Ammon's horn (tissue), 1 donor: ENCODE measurements at places on chromosomes 13 and 19.

DNA sequence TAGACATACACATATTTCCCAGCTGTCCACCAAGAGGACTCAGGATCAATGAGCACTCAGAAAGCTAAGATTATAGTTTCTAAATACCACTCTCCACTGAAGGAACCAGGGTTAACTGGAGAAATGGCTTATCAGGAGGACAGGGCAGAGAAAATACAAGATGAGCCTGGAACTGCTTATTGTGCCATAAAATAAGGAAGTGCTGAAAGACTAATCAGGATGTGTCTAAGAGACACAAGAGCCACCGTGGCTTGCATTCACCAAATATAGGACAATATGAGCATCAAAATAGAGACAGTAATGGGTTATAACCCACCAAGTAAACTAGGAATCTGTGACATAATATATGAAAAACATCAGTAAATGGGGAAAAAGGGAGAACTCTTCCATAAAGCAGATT, 32.8 kb downstream of the KLF12 start:
- no peak for DNase-seq

- DNase-seq: no peak
Measured at GRCh38 chr19:35767288-35768081, 7.9 kb upstream of the ARHGAP33 start.

DNA sequence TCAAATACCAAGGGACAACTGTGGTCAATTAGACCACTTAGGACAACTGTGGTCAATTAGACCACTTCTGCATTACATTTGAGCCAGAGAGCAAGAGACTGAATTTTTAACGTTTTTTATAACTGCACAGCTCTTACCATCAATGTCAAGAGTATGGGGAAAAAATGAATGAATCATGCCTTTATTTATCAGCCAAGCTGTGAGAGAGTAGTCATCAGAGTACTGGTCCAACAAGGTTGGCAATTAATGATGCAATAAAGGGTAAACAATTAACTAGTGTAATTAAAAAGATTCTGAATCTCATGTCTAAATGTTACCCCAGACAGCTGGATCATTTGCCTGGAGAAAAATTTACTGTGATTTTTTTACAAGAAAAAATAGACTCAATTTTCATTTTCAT, 381.1 kb downstream of the LIG4 start:
- DNase-seq: peak; percentile 9

- no peak for DNase-seq
Measured at GRCh38 chr13:29684441-29684840, 89.0 kb upstream of the SLC7A1 start.

- DNase-seq: no peak
Measured at GRCh38 chr13:92963029-92963428, 263.6 kb upstream of the GPC6 start.

GRCh38 chr19:32914879-32915660, 45.5 kb upstream of the SLC7A9 start:
- peak; percentile 21 for DNase-seq

GRCh38 chr19:11238041-11238440, 1.4 kb upstream of the ANGPTL8 start:
- DNase-seq: no peak

DNA sequence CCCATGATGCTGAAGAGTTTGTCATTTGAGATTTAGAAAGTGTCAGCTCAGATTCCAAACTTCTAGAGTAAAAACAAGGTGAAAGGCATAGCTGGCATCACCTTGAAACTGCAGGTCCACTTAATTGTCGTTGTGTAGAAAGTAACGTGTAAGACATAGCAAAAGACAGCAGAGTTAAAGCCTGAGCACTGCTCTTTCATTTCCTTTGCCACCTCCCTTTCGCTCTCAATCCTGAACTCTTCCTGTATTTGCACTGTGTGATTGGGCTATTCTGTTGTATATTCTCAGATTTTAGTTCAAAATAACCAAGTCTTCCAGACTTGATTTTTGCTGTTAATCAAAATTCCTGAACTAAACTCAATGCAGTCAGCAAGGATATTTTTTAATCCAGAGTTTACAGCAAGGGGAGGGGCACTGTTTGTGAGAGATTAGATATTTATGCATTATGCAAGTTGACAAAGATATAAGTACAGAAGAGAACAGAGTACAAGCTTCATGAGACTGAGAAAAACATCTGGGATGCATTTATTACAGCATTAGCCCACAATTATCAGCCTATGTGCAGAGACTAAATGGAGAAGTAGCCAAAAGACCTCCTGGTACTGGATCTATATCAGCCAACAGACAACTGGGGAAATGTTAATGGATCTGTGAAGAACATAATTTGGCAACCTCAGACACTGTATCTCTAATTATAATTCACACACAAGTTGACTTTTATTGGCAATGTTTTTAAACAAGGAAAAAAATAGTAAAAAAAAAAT, 328.6 kb downstream of the SUCLA2 start:
- no peak for DNase-seq

DNA sequence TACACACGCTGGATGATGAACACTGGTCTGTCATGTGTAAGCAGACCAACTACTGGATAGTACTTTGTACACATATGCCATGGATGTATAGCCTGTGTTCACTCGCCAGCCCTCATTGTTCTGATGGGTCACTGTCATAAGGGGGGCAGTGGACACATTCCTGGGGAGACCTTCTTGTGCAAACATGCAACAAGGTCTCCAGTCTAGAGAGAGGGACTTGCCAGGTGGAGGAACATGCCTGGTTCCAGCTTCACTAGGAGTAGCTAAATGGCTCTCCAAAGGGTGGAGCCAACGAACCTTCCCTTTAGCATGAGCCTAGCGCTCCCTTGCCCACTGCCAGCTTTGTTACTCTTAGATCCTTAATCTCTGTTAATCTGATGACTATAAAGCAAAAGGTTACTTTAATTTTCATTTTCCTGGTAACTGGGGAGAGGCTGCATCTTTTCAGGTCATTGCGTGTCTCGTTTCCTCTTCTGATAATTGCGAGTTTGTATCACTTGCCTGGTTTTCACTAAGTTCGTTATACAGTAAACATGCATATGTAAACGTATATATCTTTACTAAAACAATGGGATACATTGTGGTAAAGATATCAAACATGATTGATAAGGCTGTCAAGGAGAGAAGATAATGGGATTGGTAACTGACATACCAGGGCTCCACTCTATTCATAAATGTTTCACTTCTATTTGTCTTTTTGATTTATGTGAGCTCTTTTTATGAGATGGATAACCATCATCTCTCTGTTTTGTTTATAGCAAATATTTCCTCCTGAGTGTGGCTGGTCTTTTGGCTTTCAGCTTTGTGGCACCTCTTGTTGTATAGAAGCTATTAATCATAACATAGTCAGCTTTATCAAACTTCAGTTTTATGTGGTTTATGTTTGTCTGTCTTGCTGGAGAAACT, 235.2 kb upstream of the SGCG start:
- no peak for DNase-seq

GRCh38 chr19:39481229-39481545, 549 bp downstream of the TIMM50 start:
- no peak for DNase-seq

GRCh38 chr19:6209233-6209632, 70.5 kb downstream of the MLLT1 start:
- no peak for DNase-seq

GRCh38 chr13:55245005-55245644, 1895.6 kb upstream of the PRR20A start:
- DNase-seq: no peak

- DNase-seq: peak; percentile 29
Measured at GRCh38 chr13:41352935-41353840, 42.1 kb downstream of the NAA16 start.

DNA sequence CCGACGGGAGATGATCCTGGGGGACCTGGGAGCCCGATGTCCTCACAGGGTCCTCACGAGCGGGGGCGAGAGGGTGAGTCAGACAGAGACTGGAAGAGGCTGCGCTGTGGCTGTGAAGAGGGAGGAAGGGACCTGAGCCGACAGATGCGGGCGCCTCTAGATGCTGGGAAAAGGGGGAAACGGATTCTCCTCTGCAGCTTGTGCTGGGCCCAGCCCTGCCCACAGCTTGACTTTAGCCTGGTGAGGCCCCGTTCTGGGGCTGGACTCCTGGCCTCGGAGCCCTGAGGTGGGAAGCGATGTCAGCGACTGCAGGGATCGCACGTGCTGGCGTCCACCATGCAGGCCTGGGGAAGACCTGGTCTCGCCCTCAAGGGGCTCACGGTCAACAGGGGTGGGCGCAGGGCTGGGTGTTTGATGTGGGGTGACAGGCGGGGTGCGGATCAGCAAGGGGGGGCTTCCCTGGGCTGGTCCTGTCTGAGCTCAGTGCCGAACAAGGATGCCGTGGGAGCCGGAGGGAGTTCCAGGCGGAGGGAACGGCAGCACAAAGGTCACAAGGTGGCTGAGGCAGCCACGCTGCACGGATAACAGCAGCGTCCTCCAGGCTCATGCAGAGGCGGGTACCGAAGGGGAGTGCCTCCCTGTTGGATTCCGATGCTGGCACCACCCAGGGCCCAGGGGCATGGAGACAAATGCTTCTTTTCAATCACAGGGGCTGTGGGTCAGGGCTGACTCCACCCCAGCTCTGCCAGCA, 31.8 kb downstream of the PIP5K1C start:
- no peak for DNase-seq

GRCh38 chr19:54576411-54576976, 2.9 kb downstream of the LILRA2 start:
- no peak for DNase-seq

DNA sequence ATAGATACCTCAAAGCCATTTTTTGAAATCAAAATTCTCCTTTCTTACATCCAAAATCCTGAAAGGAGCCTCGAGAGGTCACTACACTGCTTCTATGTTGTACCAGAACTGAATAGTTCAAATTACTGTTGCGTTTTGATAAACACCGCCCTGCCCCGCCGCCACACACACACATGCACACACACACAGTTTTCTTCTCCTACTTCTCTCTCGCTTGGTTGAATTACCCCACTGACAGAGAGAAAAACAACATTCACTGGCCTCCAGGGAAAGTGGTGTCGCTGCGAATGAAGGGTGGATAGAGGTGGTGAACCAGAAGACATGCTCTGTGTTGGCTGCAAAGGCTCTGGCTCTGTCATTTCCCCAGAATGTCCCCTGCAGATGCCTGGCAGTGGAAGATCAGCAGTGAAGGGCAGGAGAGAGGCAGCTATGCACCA, 183.4 kb upstream of the RFC3 start:
- peak; percentile 42 for DNase-seq

GRCh38 chr13:46668931-46669525, 116.1 kb downstream of the LRCH1 start:
- no peak for DNase-seq

GRCh38 chr13:112441226-112441625, 65.1 kb downstream of the SPACA7 start:
- DNase-seq: no peak

- DNase-seq: peak; percentile 41
Measured at GRCh38 chr13:28041031-28041461, 52.6 kb upstream of the URAD start.

GRCh38 chr13:65488606-65489005, 1741.5 kb downstream of the PCDH9 start:
- DNase-seq: peak; percentile 36

DNA sequence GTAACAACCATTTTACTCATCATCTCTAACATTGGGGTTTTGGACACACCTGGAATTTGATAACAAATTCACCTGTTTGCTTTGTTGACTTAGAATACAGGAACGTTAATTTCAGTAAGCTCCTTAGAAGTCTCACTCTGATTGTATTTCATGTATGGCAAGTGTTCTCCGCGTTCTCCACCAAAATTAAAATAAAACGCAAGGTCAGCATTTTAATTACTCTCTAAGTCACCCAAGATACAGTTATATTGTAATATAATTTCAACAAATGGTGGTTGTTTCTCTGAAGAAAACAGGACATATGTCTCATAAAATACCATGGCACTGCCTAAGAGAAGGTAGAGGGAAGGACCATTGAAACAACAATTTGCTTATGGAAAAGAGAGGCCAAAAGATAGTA, 742.1 kb downstream of the LIG4 start:
- no peak for DNase-seq
